ENCODE measurements at places on chromosomes 2 and 18.

- DNase-seq, result no peak
Measured at GRCh38 chr2:107927034-107927534, 59.2 kb upstream of the SLC5A7 start.

DNA sequence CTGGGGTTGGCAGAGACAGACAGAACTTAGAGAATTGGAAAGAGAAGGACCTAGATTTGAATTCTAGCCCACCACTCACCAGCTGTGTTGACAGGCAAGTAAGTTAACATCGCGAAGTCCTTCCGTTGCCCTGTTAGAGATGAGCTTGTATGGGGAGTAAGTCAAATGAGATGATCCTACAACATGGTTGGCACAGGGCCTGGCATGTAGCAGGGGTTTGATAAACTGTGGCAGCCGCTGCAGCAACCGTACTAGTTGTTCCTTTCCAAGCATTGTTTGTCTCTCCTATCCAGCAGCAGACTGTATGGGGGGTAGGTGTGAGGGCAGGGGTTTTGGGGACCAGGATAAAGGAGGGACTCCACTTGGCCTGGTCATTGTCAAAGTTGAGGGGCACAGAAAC is 16.0 kb downstream of the TET3 start:
- DNase-seq, result no peak

DNA sequence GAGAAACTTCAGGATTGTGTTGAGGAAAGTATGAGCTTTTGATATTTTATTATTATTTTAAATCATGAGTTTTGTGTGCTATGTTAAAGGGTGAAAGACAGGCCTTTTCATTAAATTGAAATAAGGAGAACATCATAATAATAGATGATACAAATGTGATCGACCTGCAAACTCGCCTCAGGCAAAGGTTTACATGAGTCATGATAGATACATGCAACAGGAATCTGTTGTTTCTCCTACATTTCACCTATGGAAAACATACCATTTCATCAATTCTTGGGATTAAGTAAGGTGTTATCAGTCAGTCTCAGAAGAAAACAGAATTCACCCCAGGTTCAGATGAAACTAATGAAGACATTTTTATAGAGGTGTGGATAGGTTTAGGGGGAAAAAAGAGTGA is 1992.5 kb upstream of the PIK3C3 start:
- DNase-seq, result no peak

DNA sequence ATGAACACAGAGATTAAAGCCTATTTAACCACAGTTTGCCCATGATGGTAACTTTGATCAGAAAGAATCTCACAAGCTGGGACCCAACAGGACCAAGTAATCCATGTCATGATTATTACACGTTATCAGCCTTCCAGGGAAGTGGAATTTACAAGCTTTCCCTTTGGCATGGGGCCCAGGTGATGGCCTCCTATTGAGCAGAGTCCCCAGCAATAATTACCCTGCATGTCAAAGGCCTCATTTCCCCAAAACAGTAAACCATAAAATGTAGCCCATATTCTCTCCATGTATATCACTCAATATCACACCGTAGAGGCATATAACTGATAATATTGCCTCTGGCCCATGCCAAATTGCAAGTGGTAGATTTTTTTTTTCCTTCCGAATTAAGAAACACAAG is 38.9 kb downstream of the PRKRA start:
- no peak for DNase-seq

- DNase-seq, result no peak
Measured at GRCh38 chr2:215609089-215610032, 173.5 kb upstream of the FN1 start.

- no peak for DNase-seq
Measured at GRCh38 chr2:43005975-43006833, 213.8 kb upstream of the HAAO start.

DNA sequence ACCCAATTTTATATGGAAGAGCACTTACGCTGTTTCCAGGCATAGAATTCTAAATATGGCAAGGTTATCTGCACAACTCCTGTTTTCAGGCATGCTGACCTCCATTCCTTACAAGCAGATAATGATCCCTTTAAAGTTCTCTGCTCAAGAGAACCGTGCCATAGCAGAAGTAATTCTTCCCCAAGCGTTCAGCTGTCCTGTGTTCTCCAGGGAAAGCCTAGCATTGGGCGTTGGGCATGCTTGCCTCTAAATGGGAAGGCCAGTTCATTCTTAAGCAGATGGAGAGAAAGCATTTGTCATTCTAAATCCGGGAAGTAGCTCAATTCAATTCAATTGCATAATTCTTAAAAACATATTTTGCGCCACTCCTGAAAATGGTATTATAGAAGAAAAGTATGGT is 55.7 kb upstream of the EML4 start:
- no peak for DNase-seq

- no peak for DNase-seq
Measured at GRCh38 chr2:152078662-152079061, 20.2 kb downstream of the CACNB4 start.

DNA sequence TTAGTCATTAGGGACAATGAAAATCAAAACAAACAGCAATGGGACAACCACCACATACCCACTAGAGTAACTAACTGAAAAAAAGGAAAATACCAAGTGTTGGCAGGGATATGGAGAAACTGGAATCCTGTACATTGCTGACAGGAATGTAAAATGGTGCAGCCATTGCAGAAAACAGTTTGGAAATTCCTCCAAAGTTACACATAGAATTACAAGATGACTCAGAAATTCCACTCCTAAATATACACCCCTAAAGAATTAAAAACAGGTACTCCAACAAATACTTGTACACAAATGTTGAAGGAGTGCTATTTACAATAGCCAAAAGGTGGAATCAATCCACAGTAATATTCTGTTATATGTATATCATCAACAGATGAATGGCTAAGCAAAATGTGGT is 110.9 kb downstream of the ROCK1 start:
- no peak for DNase-seq

GRCh38 chr18:69127873-69128500 is 272.7 kb upstream of the DOK6 start:
- no peak for DNase-seq

GRCh38 chr18:66676699-66677098 is 72.8 kb upstream of the CDH19 start:
- no peak for DNase-seq

DNA sequence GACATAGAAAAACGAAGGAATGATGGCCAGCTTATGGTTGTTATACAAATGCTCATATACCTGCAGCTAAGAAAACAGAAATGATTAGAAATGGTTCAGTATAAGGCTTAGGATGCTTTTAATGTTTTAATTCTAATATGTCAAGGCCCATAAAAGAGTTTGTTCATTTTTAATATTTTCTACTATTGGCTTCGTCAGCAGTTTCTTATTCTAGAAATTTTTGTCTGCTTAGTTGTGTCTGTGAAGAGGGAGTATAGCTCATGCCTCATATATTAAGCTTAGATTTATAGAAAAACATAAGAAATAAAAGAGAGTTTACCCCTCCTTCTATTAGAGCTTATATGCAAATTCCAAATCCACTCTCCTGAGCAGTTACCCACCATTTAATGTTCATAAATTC is 292.6 kb downstream of the SLC8A1 start:
- DNase-seq, result no peak

DNA sequence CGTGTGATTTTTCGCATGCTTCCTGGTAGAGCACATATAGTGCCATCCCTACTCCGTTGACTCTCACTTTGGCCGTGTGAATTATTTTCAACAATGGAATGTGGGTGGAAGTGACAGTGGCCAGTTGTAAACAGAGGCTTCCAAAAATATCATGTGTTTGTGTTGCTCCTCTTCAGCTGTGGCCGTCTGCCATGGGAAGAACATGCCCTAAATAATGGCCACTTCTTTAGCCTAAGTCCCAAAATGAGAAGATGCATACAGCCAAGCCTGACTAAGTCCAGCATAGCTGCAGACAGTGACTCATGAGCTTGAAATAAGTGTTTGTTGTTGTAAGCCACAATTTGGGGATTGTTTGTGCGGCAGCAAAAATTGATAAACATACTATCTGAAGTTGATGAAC is 8.9 kb upstream of the GALNT1 start:
- no peak for DNase-seq

- no peak for DNase-seq
Measured at GRCh38 chr2:111243295-111243694, 122.6 kb downstream of the BCL2L11 start.

- no peak for DNase-seq
Measured at GRCh38 chr18:47680488-47680887, 250.0 kb downstream of the SMAD2 start.

DNA sequence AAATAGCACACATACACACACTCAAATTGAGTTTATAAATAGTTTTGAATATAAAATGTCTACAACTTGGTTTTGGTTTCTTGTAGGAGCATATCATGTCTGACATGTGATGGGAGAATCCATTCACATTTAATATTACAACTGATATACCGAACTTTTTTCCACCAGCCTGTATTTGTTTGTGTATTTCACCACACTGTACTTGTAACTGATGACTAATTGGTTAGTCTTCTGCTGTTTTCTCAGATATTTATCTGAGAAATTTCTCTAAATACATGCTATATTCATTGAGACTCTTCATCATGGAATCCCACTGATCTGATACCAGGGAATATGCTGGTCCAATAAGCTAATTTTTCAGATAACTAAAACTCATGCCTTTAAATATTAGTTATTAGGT is 56.3 kb upstream of the UBXN4 start:
- no peak for DNase-seq

- no peak for DNase-seq
Measured at GRCh38 chr2:29016504-29016903, 35.4 kb downstream of the TOGARAM2 start.

GRCh38 chr2:165191096-165191728 is 12.6 kb downstream of the SCN3A start:
- DNase-seq, result no peak

Data from activated T-cell treated with anti-CD3 and anti-CD28 coated beads for 4 hours (primary cell).